ENCODE measurements at places on chromosomes 1 and 21.

DNA sequence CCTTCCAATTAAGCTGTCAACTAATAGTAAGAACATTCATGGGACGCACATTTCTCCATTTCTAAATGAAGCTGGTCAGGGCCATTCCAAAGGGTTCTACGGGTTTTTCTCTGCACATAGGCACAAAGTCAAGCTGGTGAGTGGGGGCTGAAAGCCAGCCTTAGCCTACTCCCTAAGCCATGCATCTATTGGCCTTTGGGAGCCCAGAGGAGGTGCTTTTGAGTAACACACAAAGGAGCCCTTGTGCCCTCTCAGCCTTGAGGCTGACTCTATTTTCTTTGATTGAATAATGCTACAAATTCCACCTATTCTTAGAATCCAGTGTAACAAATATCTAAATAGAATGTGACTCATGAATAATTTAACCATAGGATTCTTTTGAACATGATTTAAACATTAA lies 73.6 kb downstream of the RGS13 start:
- no peak for DNase-seq

- no peak for DNase-seq
These were observed 17.4 kb downstream of the ADARB1 start for GRCh38 chr21:45091550-45092322.

GRCh38 chr1:23224739-23225648 lies 7.7 kb upstream of the HTR1D start:
- no peak for DNase-seq

DNA sequence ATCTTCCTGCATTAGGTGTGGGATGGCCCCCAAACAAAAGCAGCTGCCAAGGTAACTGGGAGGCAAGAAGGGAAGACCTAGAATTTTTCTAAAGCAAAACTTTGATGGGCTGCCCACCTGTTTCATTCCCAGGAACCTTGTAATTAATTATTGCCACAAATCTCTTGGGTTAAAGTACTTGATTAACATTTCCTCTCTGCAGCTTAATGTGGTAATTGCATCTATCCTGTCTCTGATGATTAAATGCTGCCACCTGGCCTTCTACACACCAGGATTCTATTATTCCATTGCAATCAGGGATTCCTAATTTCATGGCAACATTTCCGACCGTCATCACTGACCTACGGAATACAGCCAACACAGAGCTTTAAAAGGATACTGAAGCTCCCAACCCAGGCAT lies 68.3 kb upstream of the RC3H1 start:
- DNase-seq: no peak

- DNase-seq: peak; percentile 9
These were observed 42.9 kb upstream of the CD53 start for GRCh38 chr1:110829955-110830553.

DNA sequence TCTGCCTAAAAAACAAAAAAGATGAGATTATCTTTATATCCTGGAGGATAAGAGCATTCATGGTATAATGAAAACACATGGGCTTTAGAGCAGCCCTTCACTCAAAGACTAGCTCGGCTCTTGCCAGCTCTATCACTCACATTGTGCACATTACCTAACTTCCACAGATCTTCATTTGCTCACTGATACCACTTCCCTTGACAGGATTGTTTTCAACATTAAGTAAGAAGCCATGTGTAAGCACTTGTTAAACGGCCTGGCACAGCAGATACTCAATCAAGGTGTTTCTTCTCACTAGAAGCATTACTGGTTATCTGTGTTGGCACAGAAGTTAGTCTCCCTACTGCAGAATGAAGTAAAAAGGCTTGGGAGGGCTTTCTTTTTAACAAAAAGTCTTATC lies 18.7 kb downstream of the LPGAT1 start:
- DNase-seq: no peak

- no peak for DNase-seq
These were observed 181.8 kb upstream of the ADGRL4 start for GRCh38 chr1:79188337-79188736.

DNA sequence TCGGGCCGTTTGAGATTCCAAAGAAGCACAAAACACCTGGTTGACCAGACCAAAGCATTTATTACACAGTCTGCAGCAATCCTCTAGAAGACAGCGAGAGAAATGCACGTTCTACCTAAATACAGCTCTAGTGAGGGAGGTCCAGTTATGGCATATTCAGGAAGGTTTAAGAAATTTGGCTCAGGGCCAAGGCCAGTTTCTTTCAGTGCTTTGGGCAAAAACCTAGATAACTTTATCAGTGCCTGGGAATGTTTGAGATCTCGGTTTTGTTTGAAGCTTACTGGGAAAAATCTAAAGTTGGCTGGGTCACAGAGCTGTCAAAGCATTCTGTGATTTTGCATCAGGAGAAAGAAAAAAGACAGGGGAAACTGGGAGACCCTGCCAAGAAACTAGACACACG lies 514.0 kb upstream of the TMPRSS15 start:
- DNase-seq: no peak

DNA sequence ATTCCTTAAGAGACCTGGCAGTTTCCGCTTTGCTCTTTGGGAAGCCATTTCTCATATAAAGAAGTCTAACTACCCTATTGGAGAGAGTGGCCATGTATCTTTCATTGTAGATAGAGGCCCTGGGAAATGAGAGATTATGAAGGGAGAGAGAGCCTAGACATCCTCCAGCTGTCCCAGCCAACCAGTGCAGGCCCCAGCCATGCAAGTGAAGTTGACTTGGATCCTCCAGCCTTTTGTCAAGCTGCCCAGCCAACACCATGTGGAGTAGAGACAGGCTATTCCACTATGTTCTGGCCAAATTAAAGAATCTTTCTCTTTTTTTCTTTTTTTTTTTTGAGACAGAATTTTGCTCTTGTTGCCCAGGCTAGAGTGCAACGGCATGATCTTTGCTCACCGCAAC lies 7.1 kb upstream of the ANP32E start:
- DNase-seq: no peak

DNA sequence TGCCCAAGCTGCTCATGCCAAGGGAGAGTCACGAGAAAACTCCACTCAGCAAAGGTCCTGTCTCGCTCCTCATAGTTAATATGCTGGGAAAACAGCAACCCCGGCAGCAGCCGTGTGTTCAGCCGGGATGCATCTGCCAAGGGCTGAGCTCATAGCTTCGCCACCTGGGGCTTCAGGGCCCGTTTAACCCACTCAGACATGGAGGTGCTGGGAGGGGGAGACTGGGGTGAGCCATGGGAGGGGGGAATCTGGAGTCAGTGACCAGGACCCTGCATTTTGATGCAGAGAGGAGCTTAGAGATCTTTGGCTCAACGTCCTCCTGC lies 283.4 kb downstream of the PTPRU start:
- DNase-seq: no peak

GRCh38 chr1:201459775-201460174 lies 9.2 kb downstream of the PHLDA3 start:
- DNase-seq: no peak

- DNase-seq: no peak
These were observed 225.8 kb upstream of the L1TD1 start for GRCh38 chr1:61968869-61969268.

DNA sequence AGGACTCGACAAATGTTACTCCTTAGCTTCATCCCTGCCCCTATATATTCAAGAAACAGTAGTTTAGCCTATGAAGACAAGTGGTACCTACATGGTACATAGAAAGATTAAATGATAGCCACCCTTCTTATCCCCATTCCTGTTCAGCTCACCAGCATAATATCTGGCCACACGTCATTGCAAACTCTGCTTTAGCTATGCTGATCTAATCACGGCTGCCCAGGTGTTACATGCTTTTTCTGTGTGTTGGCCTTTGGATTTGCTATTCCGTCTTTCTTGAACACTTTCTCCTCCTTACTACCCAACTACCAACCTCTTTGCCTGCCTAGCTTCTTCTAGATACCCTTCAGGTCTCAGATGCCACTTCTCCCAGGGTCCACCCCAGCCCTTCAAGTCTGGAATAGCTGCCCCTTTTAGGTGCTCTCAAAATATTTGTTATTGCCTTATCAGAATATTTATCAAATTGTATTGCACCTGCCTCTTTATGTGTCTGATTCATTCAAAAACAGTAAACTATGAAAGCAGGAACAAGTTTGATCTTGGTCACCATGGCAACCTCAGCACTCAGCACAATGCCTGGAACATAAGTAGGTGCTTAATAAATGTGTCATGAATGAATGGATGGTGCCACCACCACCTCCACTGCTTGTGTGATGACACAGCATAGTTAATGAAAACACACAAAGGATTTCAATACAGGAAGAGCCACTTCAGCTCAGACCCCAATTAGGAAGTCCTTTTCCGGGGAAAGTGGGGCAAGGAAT lies 11.4 kb upstream of the DNASE2B start:
- DNase-seq: no peak

GRCh38 chr1:94255476-94255875 lies 18.1 kb upstream of the ARHGAP29 start:
- DNase-seq: no peak

DNA sequence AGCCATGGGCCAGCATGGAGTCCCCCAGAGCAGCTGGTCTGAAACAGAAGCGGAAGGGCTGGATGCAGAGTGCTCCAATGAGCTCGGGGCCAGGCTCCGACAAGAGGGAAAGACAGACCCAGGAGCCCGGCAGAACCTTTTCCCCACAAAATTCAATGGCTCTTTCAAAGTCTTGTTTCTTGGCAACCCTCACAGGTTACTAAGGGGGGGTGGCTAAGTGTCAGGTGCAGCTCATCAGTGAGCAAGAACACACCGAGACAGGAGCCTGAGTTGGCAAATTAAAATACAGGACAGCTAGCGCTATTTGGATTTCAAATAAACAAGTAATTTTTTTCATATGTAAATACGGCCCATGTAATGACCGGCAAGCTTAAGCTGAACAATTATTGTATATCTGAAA lies 27.3 kb downstream of the PGBD5 start:
- no peak for DNase-seq

GRCh38 chr1:223639331-223639749 lies 26.2 kb downstream of the CAPN8 start:
- DNase-seq: no peak

- DNase-seq: no peak
These were observed 13.2 kb downstream of the DIPK1A start for GRCh38 chr1:92948071-92948470.

DNA sequence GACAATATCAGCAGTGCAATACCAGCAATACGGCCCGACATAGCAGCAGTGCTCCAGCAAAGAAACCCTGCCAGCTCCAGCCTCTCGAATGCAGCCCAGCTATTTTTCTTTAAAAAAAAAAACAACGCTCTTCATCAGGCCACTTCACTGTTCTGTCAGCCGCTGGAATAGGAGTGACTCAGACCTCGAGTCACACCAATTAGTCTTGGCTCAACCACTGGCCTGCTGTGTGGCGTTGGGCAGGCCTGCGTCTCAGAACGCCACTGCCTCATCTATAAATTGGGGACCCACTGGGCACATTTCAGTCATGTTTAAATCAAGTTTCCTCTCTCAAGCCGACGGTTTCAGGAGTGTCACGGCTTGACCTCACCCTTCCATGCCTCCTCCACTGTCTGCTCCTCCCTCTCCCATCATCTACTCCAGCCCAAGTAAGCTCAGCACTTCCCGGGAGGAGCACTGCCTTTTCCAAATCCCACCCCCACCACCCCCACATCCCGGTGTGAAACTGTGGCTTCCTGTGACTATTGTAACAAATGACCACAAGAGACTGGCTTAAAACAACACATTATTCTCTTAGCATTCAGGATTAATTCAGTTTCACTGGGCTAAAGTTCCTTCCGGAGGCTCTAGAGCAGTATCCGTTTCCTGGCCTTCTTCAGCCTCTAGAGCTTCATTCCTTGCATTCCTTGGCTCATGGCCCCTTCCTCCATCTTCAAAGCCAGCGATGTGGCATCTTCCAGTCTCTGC lies 71.9 kb upstream of the EFHD2 start:
- DNase-seq: no peak

DNA sequence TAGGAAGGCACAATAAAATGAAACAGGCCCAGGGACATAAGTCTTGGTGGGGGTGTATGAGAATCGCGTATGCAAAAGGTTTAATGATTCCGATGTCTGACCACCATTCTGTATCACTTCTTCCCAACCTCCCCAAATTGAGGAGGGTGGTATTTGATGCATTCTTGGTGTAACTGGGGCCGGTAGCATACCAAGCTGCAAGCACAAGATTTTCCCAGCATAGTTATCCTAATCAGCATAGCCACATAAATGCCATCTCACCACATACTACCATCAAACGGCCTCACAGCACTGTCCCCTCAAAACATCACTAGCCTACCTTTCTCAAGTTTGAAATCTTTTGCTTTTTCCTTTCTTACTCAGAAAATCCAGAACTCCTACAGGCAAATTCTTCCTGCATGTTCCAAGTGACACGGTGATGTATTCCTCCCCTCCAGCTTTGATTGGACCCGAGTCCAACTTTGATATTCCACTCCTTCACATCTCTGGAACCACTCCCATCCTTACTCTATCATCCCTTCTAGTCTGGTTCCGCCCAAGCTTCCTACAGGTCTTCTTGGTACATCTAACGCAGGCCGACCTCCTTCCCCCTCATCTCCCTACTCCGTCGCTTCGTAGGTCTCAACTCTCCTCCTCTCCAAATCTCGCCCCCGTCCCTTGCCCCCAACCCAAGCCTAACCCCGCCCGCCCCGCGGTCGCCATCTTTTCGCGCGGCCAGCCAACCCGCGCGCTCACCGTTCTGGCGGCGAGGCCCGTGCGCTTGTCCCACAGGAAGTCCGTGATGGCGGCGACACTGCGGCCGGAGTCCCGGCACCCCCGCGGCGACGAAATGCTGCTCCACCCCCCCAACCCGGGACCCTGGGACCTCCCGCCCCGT lies 600 bp downstream of the CLK2 start:
- DNase-seq: no peak

DNA sequence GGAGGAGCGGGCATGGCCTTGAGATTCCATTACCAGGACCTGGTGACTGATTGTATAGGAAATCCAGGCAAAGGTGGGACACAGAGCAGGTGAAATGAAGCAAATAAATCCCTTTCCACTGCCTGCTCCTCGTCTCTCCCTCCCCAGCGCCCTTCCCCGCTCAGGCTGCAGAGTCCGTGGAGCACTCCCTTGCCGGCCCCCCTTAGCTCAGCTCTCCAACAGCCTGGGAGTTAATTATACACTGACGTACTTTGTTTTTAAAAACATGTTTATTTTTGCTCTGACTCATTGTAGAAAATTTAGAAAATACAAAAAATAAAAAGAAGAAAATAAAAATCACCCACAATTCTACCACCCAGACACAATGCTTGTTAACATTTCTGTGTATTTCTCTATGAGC lies 61.7 kb downstream of the LGR6 start:
- no peak for DNase-seq

GRCh38 chr1:235910357-235911299 lies 43.9 kb upstream of the LYST start:
- peak; percentile 41 for DNase-seq

GRCh38 chr1:55043011-55043410 lies 3.7 kb downstream of the PCSK9 start:
- DNase-seq: no peak

GRCh38 chr1:97895278-97895677 lies 25.6 kb downstream of the DPYD start:
- no peak for DNase-seq

- DNase-seq: no peak
These were observed 312.4 kb downstream of the PAPPA2 start for GRCh38 chr1:176775378-176775777.

GRCh38 chr21:14768042-14768441 lies 221.9 kb upstream of the SAMSN1 start:
- DNase-seq: no peak
